ENCODE measurements at places on chromosomes 1 and 21.

GRCh38 chr21:41948078-41948895 is 5.5 kb downstream of the C2CD2 start:
- DNase-seq = no peak

DNA sequence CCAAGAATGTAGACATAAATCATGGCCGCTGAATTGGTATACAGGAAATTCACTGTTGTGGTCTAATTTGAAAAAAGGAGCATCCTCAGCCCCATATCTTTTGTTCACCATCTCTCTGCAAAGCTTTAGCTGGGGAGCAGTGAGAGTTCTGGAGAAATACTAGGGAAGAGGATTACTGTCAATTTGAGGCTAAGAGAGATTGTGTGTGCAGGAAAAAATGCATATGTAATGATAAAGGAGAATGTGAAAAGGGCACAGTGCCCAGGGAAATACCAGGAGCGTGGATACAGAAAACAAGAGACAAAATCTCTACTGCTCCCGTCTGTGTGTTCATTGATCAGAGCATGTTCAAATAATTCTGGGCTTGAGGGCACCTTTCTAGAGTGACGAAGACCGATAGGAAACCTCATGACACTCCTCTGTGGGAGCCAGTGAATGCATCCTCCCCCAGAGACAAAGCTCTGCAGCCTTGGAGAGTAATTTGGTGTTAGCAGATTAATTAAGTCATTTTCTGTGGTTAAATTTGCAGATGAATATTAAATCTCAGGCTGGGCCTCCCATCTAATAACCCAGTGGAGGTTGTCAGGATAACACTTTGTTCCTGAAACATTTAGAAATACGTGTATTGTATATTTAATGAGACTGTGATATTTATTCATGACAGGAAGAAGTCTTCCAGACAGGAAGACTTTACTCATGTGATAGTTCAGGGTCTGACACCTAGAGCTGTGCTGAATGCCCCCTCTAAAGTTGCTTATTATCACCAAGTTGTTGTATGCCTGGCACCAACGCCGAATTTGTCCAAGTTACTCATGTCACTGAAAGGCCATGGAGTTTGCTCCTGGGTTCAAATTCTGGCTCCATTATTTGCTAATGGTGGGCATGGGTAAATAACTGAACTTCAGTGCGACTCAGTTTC is 287.3 kb upstream of the SGIP1 start:
- no peak for DNase-seq

DNA sequence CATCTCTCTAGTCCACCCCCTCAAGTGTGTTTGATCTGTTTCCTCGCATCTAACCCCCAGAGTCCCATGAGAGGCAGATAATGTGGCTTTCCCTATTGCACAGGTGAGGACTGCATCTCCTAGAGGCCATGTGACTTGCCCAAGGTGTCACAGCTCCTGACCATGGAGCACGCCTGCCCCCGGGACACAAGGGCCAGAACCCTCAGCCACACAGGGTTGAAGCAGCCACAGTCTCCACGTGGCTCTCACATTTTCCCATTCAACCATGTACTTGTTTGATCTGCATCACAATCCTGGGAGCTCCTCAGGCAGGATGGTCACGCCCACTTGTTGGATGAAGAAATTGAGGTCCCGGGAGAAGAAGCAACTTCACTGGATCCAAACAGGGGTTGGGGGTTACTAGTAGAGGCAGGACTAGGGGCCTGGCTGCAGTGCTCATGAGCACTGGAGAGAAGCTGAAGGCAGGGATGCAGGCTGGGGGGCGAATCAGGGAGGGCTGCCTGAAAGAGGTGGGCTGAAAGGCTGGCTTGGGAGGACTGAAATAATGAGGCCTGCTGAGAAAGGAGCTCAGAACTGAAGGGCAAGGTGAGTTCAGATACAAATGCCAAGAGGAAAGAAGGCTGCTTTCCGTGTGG is 207.9 kb downstream of the PTPRU start:
- no peak for DNase-seq

- no peak for DNase-seq
These were observed 308.6 kb downstream of the PBX1 start for GRCh38 chr1:164867590-164867989.

GRCh38 chr1:177927021-177927596 is 42.7 kb downstream of the SEC16B start:
- DNase-seq = no peak

DNA sequence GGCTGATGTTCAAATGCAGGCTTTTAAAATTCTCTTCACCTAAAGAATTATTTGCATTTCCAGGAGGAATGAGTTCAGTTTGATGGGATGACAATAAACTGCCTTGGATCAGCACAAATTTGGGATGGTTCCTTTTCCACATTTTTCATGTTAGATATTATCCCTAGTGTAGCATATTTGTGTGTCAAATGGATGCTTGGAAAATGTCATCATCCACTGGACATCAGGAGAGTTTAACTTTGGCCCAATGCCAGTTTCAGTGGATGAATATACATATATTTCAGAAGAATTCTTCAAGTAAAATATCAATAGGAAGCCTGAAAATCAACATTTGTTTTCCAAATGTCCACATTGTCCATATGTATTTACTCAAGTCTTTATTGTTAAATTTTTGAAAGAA is 116.5 kb upstream of the COL24A1 start:
- no peak for DNase-seq

DNA sequence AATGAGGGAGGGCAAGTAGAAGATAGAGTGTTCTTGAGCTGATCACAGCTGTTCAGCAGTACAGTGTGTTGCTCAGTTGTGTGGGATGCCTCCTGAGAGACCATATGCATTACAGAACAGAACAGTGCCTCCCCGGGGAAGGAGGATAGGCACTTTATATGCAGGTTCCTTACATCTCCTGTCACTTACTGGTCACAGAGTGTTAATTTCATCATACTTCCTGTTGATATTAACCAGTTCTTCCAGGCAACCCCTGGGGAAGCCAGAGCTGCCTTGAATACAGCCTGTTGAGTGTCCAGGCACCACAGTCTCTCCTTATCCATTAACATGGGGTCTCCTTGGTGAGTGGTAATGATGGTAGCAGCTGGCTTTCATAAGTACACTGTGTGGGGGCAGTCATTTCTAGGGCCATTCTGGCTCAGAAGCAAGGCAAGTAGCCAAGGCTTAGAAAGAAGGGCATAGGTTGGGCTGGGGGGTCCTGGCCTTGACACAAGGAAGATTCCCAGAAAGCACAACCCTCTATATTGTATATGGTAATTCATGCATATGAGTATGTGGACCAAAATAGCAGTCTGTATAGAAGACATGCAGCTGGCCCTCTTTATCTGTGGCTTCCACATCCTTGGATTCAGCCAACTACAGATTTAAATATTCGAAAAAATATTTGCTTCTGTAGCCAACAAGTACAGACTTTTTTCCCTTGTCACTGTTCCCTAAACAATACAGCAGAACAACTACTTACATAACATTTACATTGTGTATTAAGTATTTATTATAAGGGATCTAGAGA is 142.4 kb downstream of the ZP4 start:
- DNase-seq = no peak

GRCh38 chr1:168942165-168942564 is 164.3 kb upstream of the ATP1B1 start:
- no peak for DNase-seq

- DNase-seq = no peak
These were observed 53.3 kb downstream of the EIF4G3 start for GRCh38 chr1:21123287-21123948.

DNA sequence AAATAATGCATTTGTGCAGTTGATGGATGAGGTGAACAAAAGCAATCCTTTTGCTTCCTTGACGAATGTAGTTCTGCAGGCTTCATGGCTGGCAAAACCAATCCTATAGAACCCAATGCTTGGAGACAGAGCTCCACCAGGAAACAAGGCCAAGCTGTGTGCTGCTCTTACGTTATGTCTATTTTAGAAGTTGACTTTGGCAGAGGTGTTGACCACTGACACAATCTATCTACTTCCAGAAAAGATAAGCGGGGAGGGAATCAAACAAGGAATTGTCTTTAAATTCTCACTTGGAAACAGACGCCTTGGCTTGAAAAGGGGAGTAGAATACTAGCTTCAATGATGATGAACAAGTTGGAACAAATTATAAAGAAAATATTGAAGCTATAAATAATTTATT is 211.2 kb downstream of the SETD4 start:
- no peak for DNase-seq

DNA sequence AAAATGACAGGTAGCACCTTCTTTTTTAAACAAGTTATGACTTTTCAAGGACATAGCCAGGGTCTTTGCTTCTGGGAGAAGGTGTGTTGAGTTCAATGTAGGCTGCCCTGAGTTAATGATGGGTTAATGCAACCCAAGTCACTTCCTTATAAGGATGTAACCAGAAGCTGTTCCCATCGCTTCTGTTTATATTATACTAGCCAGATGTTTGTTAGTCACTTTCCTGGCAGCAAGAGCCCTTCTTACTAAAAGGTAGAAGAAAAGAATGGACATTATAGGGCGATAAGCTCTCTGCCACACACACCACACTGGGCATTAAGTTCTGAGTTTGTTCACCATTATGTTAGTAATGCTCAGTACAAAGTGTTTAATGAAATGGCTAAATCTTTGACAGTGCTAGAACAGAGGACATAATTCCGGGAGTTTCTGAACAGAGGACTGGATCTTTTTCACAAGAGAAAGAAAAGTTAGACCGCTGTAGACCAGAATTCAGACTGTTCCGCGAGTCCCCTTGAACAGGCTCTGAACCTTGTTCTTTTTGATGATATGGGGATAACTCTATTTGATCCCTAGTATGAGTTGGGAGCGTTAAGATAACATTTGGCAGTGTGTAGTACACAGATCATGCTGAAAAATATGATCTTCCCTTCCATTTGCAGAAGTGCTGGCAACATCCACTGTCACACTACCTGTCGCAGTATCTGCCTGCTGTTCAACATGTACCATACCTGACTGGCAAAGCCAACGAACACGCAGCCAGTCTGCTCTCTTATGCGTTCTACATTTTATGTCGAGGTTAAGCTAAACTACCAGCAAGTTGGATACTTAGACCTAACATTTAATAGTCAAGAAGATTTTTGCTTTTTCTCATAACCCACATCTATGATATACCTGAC is 41.0 kb downstream of the DEGS1 start:
- DNase-seq = no peak

DNA sequence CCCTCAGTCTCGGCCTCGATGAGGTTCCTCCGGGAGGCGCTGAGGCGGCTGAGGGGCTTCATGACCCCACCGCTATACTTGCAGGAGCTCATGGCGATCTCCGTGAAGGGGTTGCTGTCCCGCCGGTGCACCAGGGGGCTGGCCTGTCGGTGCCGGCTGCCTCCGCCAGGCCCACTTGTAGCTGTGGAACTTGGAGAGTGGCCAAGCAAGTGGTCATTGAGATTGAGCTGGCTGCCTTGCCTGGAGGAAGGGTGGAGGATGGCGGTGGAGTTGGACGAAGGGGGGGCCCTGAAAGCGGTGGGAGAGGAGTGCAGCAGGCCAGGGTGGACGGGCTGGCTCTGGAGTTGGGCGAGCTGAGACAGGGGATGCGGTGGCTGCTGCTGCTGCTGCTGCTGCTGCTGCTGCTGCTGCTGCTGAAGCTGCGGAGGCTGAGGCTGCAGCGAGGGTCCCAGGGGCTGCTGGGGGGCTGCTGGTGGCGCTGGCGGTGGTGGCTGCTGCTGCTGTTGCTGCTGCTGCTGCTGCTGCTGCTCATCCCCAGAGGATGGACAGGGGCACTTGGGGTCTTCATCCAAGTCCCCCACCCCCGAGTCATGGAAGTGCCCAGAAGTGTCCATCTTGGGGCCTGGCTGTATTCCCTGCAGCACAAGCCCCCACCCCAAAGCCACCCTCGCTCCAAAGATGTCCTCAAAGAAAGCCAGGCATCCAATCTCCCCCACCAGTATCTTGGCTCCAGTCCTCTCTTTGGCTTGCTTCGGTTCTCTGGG is 548 bp downstream of the KCNN3 start:
- no peak for DNase-seq

Data from stimulated activated CD8-positive, alpha-beta memory T cell treated with anti-CD3 and anti-CD28 coated beads, Interleukin-4, amount 100 ng/mL, for 48 hours (primary cell).